Breast epithelium (tissue), 4 donors: ENCODE measurements at places on chromosomes 1 and 21. TPM values are rescaled to one million over a fixed set of nuclear protein-coding genes. Genes with fewer than 3 reads are reported as not detected.
A peak's percentile ranks its signal among the peaks of the same experiment; 100 is the strongest.

C1orf50 gene
- total RNA-seq = 10.8 TPM

PLEKHG5 gene
- 11.8 TPM for total RNA-seq

S100A8 gene
- 26.5 TPM for total RNA-seq

GRCh38 chr1:36740446-36740845 lies 257.7 kb upstream of the CSF3R start:
- H3K27ac ChIP-seq = no peak overlapping the region
- H3K4me1 ChIP-seq = no peaks in the 10 kb centered on the region
- H3K27me3 ChIP-seq = no peaks in the 10 kb centered on the region
- no peak for DNase-seq
- H3K36me3 ChIP-seq = no peaks in the 10 kb centered on the region

GRCh38 chr1:156490401-156491032 lies 10.1 kb downstream of the MEF2D start:
- no peaks in the 10 kb centered on the region for H3K27me3 ChIP-seq
- H3K36me3 ChIP-seq = no peaks in the 10 kb centered on the region
- peak overlapping the region; percentile 68 for H3K27ac ChIP-seq
- no peak for DNase-seq
- peak overlapping the region; percentile 52 for H3K4me3 ChIP-seq

DNA sequence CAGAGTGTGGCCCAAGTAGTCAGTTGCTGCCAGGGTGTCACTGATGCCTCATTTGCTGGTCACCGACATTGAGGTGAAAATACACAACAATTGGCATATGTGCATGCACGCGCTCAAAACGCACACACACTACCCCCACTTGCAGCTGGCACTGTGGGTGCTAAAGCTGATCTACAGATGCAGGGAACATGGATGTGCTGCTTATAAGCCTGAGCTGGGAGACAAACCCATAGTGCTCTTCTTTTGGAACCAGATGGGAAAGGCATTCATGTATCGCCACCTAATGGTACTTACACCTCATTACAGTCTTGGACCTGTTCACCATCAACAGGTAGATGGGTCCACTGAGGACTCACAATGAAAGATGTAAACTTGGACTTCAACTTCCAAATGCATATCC lies 70.3 kb upstream of the CAMK1G start:
- no peak overlapping the region for H3K27ac ChIP-seq
- no peak for DNase-seq
- no peak overlapping the region for H3K4me3 ChIP-seq
- H3K36me3 ChIP-seq = no peaks in the 10 kb centered on the region
- H3K27me3 ChIP-seq = no peaks in the 10 kb centered on the region
- no peaks in the 10 kb centered on the region for H3K4me1 ChIP-seq

DNA sequence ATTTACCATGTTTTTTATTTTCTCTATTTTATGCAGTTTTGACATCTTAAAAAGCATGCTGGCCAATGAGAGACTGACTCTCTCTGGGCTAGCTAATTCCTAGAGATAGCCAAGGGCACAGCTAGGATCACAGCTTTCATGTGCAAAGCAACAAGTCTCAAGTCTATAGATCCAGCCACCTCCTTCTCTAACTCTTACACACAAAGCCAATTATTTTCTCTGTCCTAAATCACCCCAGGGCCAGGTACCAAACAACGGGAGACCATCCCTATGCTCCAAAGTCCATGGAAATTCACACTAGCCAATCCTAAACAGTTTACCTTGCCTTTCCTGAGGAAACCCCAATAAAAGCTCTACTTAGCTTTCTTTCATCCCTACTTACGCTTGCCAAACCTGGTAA lies 38.0 kb downstream of the ARHGAP29 start:
- no peaks in the 10 kb centered on the region for H3K27me3 ChIP-seq
- H3K36me3 ChIP-seq = no peaks in the 10 kb centered on the region
- H3K4me3 ChIP-seq = no peak overlapping the region
- DNase-seq = no peak

DNA sequence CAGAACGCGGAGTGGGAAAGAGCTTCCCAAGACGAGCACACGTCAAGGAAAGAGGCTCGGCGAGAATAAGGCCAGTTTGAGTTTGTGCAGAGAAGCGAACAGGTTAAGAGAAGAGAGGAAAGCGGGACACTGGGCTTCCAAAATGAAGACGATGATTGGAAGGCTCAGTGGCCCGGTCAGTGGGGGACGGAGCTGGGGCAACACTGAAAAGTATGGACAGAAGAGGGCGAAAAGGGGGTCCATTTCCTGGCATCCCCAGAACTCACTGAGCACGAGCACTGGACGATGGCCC lies 258 bp downstream of the CCT3 start:
- no peak for DNase-seq
- H3K27me3 ChIP-seq = no peaks in the 10 kb centered on the region
- peaks cover 6% of the 10 kb centered on the region for H3K4me1 ChIP-seq
- peak overlapping the region; percentile 72 for H3K27ac ChIP-seq
- H3K36me3 ChIP-seq = peaks cover under 1% of the 10 kb centered on the region

DNA sequence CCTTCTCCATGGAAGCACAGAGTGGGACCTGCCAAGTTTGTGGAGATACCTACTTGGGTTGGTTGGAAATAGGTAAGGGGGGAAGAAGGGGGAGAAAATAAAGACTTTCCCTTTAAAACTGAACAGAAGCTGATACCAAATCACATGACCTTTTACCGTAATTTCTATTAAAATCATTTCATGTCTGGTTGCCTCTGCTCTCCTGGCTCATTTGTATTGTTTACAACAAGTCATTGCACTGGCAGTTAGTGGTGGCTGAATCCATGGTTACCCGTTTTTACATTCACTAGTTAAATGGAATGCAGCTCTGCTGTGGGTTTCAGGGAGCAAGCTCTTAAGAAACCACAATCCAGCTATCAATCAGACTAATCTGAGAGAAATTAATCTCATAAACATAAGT lies 353.7 kb upstream of the ESRRG start:
- H3K27me3 ChIP-seq = no peaks in the 10 kb centered on the region
- H3K4me1 ChIP-seq = no peaks in the 10 kb centered on the region
- peak overlapping the region; percentile 17 for H3K4me3 ChIP-seq
- peak overlapping the region; percentile 60 for H3K27ac ChIP-seq
- H3K36me3 ChIP-seq = no peaks in the 10 kb centered on the region

- no peak for DNase-seq
- no peaks in the 10 kb centered on the region for H3K4me1 ChIP-seq
- no peak overlapping the region for H3K27ac ChIP-seq
Measured at GRCh38 chr1:46274225-46275029, 26.9 kb downstream of the RAD54L start.

DNA sequence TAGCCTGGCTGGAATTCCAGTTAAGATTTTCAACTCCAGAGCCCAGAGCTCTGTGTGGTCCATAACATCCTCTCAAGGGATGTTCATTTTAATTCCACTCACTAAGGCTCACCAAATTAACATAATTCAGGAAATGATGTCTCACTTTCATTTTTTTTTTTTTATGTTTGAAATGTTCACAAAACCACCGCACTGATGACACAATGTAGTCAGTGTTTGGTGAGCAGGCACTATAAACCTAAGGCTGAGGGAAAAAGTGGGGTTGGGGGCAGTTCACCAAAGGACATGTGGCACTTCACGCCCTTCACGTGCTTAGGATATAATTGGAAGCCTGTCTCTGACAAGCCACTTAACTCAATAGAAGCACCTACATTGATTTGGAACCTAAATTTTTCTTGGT lies 177.3 kb upstream of the CAMK1G start:
- no peaks in the 10 kb centered on the region for H3K36me3 ChIP-seq
- DNase-seq = no peak
- no peaks in the 10 kb centered on the region for H3K4me1 ChIP-seq
- no peak overlapping the region for H3K4me3 ChIP-seq

DNA sequence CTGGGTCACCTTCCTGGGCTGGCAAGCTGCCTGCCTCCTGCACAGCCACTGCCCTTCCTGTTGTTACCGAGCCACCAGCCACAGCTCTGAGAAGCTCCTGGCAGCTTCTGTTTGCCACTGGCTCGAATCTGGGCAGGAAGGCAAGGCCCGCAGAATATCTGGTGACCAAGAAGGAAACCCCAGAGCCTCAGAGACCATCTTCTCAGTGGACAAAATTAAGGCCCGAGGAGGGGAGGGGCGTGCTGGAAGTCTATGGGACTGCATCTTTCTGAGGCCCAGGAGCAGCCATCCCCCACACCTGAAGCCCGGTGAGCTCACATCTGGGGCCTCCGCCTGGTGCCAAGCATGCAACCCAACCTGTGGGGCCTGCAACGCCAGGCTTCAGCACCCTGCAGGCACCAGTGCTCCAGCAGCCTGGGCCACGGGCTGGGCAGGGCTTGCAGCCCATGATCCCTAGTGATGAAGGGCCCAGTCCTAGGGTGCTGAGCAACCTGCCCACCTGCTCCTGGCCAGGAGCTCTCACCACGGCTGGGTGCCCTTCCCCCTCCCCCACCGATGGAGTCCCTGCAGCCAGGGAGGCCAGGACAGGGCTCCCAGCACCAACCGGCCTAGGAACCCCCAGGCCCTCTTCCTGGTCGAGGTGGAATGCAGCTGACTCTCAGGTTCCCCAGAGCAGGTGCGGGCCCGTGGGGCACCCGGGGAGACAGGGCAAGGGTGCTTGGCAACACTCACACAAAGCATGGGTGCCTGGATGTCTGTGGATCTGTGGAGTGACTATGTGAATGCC lies 879 bp downstream of the CPTP start:
- peak overlapping the region; percentile 93 for H3K27ac ChIP-seq
- peak overlapping the region; percentile 100 for H3K4me3 ChIP-seq
- H3K27me3 ChIP-seq = no peaks in the 10 kb centered on the region
- DNase-seq = peak; percentile 69
- H3K4me1 ChIP-seq = peaks cover 10% of the 10 kb centered on the region
- no peaks in the 10 kb centered on the region for H3K36me3 ChIP-seq

GRCh38 chr1:58570094-58570493 lies 7.0 kb downstream of the TACSTD2 start:
- H3K36me3 ChIP-seq = no peaks in the 10 kb centered on the region
- no peak overlapping the region for H3K4me3 ChIP-seq
- no peaks in the 10 kb centered on the region for H3K4me1 ChIP-seq
- H3K27me3 ChIP-seq = no peaks in the 10 kb centered on the region
- H3K27ac ChIP-seq = peak overlapping the region; percentile 98
- DNase-seq = no peak

- no peak for DNase-seq
- no peaks in the 10 kb centered on the region for H3K36me3 ChIP-seq
- H3K27me3 ChIP-seq = peaks cover 30% of the 10 kb centered on the region
- peaks cover 6% of the 10 kb centered on the region for H3K4me1 ChIP-seq
- H3K4me3 ChIP-seq = no peak within 1 kb of the TSS
Measured at GRCh38 chr1:209583408-209583807, at the start of gene CAMK1G. TSS of gene CAMK1G (plus strand) at chr1:209583714. CDS start at chr1:209594984, 11,270 bp downstream.

GRCh38 chr1:2133039-2133878 lies 61.3 kb downstream of the FAAP20 start:
- H3K36me3 ChIP-seq = no peaks in the 10 kb centered on the region
- peak; percentile 95 for DNase-seq
- peak overlapping the region; percentile 90 for H3K27ac ChIP-seq
